ENCODE measurements at places on chromosomes 2 and 18.

DNA sequence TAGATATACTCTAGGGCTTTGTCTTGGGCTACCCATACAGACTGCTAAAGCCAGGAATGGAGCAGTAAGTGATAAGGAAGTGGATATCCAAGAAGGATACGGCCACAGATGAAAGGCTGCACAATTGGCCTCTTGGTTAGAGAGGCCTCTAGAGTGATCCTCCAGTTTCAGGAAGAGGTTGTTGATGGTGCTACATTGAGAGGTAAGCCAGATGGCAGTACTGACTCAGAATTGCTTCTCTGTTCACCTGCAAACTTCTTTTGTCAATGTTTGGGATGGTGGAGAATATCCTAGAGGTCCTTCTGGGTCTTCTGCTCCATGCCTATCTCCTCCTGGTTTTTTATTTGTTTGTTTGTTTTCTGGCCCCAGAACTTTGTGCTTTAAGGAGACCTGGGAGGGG lies 226.8 kb upstream of the LRRTM1 start:
- no peak for DNase-seq

DNA sequence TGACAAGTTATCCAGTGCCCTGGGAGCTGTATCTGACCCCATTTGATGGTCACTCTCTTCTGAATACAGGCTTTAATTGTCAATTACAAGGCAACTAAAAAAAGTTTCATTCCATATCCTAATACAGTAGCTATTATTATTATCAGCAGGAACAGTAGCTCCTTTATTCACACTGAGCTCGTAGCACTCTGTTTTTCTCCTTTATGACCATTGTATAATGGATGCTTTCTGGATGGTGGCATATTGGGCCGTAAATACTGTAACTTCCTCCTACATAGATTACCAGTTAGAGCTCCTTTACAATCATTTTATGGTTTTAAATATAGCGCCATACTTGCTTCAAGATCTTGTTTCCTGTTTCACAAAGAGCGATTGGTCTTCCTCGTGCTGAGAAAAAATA lies 1040.3 kb downstream of the TSN start:
- DNase-seq = no peak

DNA sequence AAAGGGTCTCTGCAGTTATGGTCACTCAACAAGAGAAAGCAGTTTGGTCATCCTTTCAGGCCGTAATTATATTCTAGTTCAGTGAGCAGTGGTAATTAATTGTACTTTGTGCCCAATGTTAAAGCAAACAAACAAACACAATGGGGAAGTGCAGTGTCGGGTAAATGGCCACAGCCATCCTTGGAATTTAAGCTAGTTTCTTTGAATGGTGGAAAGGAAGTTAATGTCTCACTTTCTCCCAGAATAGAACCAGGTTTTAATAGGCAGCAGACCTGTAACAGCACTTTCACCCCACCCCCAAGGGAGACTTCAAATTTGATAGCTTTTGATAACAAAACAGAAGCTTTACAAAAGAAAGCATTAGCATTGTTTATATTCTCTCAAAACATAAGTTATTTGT lies 20.0 kb upstream of the ITGAV start:
- no peak for DNase-seq

DNA sequence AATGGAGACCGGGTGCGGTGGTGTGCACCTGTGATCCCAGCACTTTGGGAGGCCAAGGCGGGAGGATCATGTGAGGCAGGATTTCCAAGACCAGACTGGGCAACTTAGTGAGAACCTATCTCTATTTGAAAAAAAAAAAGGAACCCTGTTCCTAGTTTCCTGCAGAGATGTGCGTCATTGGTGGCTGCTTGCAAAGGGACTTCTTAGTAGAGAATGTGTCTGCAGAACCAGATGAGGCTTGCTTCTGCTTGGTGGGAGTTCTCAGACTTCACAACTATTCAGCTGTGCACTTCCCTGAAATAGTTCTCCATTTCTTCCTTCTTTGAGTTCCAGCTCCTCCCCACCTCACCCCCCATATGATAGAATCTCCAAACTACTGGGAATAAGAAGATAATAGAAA lies 22.3 kb downstream of the ZCCHC2 start:
- DNase-seq = no peak

DNA sequence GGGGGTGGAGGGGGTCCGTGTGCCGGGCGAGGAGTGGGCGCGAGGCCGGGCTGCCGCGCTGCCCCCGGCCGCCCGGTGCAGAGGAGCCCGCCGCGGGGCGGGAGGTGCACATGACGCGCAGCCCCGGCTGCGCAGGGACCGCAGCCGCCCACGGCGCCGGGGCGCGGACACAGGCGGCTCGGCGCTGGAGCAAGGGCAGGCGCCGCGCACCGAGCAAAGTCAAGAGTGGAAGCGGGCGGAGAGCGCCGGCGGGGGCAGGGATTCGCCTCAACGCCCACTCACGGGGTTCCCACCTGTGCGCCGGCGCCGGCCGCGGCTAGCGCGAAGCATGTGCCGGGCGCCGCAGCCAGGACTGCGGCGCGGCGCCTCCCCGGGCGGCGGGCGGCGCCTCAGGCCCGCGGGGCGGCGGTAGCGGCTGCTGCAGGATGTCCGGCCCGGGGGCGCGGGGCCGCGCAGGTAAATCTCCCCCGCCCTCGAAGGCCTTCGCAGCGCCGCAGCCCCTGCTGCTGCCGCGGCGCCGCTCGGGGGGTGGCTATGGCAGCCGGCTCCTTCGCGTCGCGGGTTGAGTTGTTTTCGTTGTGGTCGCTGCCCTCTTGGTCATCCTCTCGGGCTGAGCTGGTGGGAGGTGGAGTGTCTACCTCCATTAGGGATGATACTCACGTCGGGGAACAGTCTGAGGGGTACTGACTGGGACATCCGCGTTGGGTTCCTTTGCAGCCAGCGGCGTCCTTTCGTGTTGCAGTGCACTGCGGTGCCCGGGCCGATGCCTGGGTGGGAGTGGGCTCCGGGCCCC lies 216.3 kb upstream of the DTNA start:
- DNase-seq = peak; percentile 65

DNA sequence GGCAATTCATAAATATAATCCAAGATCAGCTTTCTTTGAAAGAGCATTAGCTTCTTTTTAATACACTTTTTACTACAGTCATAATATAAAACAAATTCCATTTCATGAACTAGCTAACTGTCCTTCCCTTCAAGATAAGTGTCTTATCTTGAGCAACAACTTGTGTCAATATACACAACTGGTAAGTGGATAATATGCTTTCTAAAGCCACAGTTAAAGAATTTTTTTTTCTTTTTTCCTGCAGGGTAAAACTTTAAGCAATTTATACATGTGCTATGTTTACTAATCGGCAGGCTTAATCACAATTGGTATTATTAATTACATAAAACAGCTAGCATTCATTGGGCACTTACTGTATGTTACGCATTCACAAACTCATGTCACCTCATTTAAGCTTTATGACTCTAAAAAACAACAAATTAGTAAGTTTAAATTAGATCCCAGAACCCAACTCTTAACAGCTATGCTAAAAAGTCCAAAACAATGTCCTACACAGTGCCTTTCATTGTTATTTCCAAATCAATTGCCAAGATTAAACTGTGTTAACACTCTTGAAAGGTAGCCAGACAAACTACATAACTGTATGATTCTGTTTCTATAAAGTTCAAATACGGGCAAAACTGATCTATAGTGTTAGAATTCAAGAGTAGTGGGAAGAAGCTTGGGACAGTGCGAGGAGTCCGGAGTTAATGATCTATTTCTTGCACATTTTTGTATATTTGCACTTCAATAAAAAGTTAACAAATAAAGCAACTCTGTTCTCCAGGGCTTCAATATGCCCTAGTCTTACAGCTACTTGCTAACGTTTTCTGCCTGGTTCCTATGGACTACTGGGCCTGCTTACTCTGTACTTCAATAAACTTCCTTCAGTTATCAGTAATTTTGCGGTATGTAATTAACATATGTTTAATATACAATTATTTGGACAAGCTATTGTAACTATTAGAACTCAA lies 6.0 kb downstream of the TXNL1 start:
- no peak for DNase-seq

DNA sequence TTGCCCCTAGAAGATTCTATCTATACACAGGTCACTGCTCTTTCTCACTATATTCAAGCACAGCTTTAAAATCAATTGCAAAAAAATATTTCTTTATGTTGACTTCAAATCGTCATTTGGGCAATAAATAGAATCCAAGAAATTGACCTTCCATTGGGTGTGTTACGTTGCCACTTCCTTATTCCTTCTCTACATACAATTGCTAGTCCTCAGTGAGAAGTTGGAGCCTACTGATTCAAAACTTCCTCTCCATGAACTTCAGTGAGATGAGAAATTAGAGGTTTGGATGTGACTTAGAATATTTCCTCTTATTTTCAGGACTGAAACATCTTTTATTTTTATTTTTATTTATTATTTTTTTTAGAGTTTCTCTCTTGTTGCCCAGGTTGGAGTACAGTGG lies 40.3 kb downstream of the PMAIP1 start:
- DNase-seq = no peak

GRCh38 chr2:11367170-11367730 lies 22.8 kb upstream of the ROCK2 start:
- DNase-seq = no peak

- DNase-seq = no peak
These were observed 63.0 kb downstream of the STK25 start for GRCh38 chr2:241445426-241445825.

- no peak for DNase-seq
These were observed 166.2 kb downstream of the ATAD2B start for GRCh38 chr2:23760736-23761135.

DNA sequence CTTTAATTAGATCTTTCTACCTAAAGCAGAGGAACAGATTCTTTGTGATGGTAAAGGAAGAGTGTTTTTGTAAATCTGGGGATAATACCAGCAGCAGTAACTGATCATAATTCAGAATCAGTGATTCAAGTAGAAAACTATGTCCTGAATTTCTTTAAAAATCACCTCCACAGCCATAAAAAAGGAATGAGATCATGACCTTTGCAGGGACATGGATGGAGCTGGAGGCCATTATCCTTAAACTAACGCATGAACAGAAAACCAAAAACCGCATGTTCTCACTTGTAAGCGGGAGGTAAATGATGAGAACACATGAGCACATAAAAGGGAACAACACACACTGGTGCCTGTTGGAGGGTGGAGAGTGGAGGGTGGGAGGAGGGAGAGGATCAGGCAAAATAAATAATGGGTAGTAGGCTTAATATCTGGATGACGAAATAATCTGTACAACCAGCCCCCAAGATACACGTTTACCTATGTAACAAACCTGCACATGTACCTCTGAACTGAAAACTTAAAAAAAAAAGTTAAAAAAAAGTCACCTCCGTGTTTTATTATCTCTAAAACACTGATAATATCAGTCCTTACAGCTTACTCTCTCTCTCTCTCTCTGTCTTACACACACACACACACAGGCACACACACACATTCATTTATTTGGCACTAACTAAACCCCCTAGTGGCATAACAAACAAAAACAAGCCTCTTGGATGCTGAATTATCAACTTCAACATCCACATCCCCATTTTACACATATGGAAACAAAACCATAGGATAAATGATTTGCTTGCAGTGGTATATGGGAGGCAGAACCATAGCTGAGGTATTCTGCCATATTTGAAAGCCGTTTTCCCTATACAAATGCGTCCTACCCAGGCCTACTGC lies 1.4 kb downstream of the TM4SF20 start:
- DNase-seq = no peak

- no peak for DNase-seq
These were observed 344.3 kb upstream of the KCNH7 start for GRCh38 chr2:163182764-163183354.

GRCh38 chr2:232871418-232871834 lies 1.4 kb downstream of the SNORC start:
- no peak for DNase-seq

GRCh38 chr18:60176259-60176658 lies 196.3 kb downstream of the MC4R start:
- no peak for DNase-seq

DNA sequence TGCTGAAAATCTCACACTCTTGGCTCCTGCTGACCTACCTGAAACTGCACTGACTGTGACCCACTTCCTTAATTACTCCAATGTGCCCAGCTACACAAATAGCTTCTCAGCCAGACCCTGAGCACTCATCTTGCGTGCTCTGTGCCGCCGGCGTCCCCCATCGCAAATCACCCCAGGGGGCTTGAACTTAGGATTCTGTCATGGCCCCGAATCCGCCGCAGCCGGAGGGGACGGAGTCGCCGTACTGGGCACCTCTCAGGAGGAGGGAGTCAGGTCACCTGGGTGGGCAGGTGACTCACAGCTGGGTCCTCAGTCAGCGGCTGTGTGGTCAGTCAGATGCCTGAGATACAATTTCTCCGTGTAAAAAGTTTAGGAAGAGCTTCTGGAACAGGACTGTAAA lies 804.9 kb upstream of the SALL3 start:
- DNase-seq = no peak

- no peak for DNase-seq
These were observed 180.8 kb downstream of the CAMKMT start for GRCh38 chr2:44542520-44542919.

- no peak for DNase-seq
These were observed 168.6 kb downstream of the INHBB start for GRCh38 chr2:120514521-120514920.

DNA sequence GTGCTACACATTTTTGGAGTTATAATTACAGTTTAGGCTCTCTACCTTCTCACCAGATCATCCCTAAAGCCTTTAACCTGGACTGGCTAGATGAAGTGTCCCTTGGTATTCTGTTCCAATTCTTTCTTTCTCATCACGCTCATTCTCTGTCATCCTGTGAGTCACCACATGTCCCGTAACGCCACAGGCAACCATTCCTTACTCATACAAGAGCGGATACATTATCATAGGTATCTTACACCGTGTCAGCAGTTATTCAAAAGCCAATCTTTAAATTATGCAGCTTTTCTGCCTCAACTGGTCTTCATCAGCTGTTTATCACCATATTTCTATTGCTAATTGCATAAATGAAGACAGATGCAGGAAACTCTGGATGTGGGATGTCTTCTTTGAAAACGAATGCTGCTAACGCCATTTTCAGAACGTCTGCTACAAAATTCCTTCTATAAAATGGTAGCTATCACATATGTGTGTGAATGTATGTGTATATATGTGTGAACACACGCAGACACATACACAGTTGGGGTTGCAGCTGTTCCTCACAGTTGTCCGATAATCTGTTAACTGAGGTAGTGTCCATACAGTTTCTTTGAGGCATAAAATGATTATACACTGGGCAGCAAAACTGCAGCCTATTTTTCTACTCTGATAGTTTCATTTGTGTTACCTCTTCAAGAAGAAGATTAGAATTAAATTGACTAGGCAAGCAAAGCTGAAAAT lies 47.9 kb downstream of the EML6 start:
- DNase-seq = no peak

DNA sequence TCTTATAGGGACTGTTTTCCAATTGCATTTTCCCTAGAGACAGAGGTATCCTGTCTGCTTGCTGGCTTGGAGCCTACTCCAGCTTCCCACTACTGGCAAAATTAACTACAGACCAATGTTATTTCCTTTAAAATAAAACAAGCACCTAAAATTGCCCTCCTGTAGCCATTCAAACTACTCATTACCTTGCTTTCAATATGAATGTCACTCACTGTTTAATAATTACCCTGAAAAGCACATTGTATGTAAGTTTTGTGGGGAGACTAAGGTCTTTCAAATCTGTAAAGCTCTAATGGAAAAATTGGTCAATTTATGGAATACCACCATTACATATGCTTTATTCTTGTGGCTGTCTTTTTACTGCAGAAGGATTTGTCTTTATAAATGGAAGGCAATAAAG lies 87.3 kb downstream of the DOCK10 start:
- DNase-seq = no peak

Measured in H9 (cell line).